Activated CD8-positive, alpha-beta T cell treated with anti-CD3 and anti-CD28 coated beads for 36 hours (primary cell): ENCODE measurements at places on chromosomes 13 and 19. TPM values are rescaled to one million over a fixed set of nuclear protein-coding genes. Genes with fewer than 3 reads are reported as not detected.

The IGFL1 gene
- not detected for total RNA-seq

The ADGRE3 gene
- not detected for total RNA-seq

The POLR2E gene
- 282 TPM for total RNA-seq

The LGI4 gene
- 0.27 TPM for total RNA-seq

The PSG1 gene
- not detected for total RNA-seq

The ERICH4 gene
- not detected for total RNA-seq

The PRR36 gene
- total RNA-seq: 0.20 TPM

The TMEM91 gene
- total RNA-seq: 9.1 TPM

The CRX gene
- not detected for total RNA-seq

The CYP4F8 gene
- total RNA-seq: not detected

The CYP2S1 gene
- total RNA-seq: not detected

The FXYD7 gene
- 0.38 TPM for total RNA-seq

The SIGLEC8 gene
- total RNA-seq: not detected

The GARIN5A gene
- 1.5 TPM for total RNA-seq

The CD22 gene
- total RNA-seq: 2.3 TPM

The BEST2 gene
- not detected for total RNA-seq

The TLE6 gene
- 5.1 TPM for total RNA-seq

The DZIP1 gene
- 0.85 TPM for total RNA-seq

The JAK3 gene
- 126 TPM for total RNA-seq

The KISS1R gene
- 14.0 TPM for total RNA-seq

The NUP62 gene
- 119 TPM for total RNA-seq

The CEACAM7 gene
- total RNA-seq: not detected

The POGLUT2 gene
- 3.4 TPM for total RNA-seq

The TYROBP gene
- total RNA-seq: 1.5 TPM

The PODNL1 gene
- total RNA-seq: not detected

The ACP5 gene
- total RNA-seq: 6.2 TPM

The KLK12 gene
- total RNA-seq: not detected

The OR7C1 gene
- total RNA-seq: not detected

The RHPN2 gene
- 5.3 TPM for total RNA-seq

The IL27RA gene
- 46.5 TPM for total RNA-seq

The IGFL3 gene
- total RNA-seq: not detected

The MIPEP gene
- total RNA-seq: 18.5 TPM

The PRR22 gene
- total RNA-seq: 5.0 TPM

The MLLT1 gene
- total RNA-seq: 44.6 TPM
